NCI-H146 (cell line): ENCODE measurements at places on chromosomes 6 and 20.
A peak's percentile ranks its signal among the peaks of the same experiment; 100 is the strongest.

- no peak for DNase-seq
Measured at GRCh38 chr6:31090973-31091364, 21.4 kb downstream of the C6orf15 start.

GRCh38 chr6:16374461-16375200 lies 136.2 kb downstream of the GMPR start:
- DNase-seq = no peak

DNA sequence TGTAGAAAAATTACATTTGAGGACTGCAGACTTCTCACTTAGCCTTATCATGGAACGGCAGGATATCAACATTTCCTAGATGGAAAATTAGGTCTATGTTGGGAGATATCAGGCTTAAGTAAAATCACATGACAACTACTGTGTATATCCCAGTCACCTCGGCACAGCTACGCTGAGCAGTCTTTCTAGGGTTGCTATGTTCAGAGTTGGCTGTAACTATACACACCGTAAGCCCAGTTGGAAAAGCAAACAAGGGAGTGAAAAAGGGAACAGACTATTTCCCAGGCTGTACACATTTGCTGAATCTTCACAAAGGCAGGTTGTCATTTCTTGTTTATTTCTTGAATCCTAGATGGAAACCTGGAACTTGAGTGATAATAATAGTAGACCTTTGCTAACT lies 80.7 kb upstream of the PTPRK start:
- peak; percentile 81 for DNase-seq

GRCh38 chr6:117329926-117330325 lies 64.6 kb downstream of the VGLL2 start:
- DNase-seq = no peak

DNA sequence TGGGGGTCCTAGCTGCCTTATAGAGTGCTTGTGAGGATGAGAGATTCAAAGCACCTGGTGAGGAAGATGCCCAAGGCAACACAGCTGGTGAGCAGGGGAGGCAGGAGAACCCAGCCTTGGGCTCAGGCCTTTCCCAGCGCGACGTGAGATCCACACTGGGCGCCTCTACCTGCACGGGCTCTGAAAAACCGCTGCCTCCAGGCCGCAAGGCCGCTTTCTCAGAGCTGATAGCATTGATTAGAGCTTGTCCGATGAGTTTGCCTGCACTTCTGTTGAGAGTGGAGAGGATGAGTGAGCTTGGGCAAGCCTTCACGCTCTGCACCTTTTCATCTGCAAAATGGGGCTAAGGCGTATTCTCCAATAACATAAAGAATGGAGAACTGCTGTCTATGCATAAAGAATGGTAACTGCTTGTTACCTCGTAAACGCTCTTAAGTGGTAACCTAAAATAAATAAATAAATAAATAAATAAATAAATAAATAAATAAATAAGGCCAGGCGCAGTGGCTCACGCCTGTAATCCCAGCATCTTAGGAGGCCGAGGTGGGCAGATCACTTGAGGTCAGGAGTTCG lies 916 bp downstream of the PABPC1L start:
- peak; percentile 37 for DNase-seq

- no peak for DNase-seq
Measured at GRCh38 chr6:118768904-118769325, 117.5 kb upstream of the CEP85L start.

GRCh38 chr20:43507150-43508080 lies at the start of gene L3MBTL1:
L3MBTL1 (plus strand) TSS chr20:43507697; CDS start chr20:43513504, 5,807 bp downstream.
- peak; percentile 71 for DNase-seq

- DNase-seq = no peak
Measured at GRCh38 chr6:63795826-63796225, 160.2 kb downstream of the PHF3 start.

DNA sequence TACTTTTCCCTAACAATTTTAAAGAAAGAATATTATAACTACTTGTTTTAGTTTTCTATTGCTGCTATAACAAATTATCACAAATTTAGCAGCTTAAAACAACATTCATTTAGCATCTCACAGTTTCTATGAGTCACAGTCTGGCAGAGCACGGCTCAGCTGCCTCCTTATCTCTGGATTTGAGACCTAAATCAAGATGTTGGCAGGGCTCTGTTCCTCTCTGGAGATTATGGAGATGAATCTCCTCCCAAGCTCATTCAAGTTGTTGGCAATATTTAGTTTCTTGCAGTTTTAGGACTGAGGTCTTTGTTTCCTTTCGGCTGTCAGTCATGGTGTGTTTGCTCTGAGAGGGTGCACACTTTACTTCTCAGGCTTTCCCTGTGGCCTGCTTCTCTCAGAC lies 1065.8 kb upstream of the EYS start:
- no peak for DNase-seq

GRCh38 chr6:141403827-141404226 lies 728.9 kb upstream of the GJE1 start:
- DNase-seq = no peak

GRCh38 chr6:31349301-31349700 lies 7.7 kb downstream of the HLA-B start:
- no peak for DNase-seq

- no peak for DNase-seq
Measured at GRCh38 chr20:3901706-3902440, 12.7 kb downstream of the PANK2 start.

GRCh38 chr20:5046656-5047339 lies 45.5 kb upstream of the SLC23A2 start:
- DNase-seq = no peak

- DNase-seq = no peak
Measured at GRCh38 chr20:25601659-25602058, 16.3 kb upstream of the NINL start.

GRCh38 chr6:79536585-79536953 lies 661 bp downstream of the LCA5 start:
- no peak for DNase-seq

DNA sequence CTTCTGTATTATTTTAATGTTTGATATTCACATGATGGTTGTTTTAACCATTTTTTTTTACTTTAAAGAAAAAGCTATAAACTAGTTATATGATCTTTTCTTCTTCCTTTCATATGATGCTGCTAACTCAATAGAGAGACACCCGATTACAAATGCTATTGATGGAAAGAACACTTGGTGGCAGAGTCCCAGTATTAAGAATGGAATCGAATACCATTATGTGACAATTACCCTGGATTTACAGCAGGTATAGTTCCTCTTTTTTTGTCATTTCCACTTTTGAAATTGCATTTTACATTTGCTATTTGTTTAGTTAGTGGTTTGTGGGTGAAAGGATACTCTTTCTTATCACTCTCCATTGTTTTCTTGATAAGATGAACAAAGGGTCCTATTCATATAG lies 176.7 kb downstream of the LAMA2 start:
- peak; percentile 69 for DNase-seq

- no peak for DNase-seq
Measured at GRCh38 chr6:37514321-37514771, 14.7 kb upstream of the CCDC167 start.

- DNase-seq = no peak
Measured at GRCh38 chr6:35624341-35625070, 64.2 kb downstream of the FKBP5 start.

- no peak for DNase-seq
Measured at GRCh38 chr6:127496471-127496870, 22.7 kb downstream of the MTCL3 start.

DNA sequence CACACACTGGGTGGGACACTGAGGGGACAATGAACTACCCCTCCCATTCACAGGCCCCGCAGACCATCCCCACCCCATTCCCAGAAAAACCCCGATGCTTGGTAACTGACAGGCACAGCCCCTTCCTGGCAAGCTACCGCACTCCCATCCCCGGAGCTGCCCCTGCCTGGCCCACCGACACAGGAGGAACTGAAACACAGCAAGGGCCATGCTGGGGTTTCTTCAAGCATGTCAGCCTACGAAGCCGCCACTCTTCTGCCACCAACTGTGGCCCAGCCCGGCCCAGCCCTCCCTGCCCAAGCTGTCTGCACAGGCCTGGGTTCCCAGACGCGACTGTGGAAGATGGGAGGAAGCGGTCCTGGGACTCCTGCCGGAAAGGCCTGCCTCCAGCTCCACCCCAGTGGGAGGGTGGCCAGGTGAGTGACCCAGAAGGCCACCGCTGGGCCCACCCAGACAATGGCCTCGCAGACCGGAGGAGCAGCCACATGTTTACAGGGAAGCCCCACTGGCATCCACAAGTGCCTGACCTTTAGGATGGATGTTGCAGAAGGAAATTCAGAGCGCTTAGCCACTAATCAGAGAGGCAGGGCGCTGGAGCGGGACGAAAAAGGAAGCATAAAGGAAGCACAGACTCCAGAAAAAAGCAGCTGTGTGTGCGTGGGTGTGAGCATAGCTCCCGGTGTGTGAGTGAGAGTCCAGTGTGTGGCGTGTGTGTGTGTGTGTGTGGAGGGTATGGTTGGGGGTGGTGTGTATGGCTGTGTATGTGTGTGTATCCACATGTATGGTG lies 91.6 kb downstream of the PRND start:
- no peak for DNase-seq

DNA sequence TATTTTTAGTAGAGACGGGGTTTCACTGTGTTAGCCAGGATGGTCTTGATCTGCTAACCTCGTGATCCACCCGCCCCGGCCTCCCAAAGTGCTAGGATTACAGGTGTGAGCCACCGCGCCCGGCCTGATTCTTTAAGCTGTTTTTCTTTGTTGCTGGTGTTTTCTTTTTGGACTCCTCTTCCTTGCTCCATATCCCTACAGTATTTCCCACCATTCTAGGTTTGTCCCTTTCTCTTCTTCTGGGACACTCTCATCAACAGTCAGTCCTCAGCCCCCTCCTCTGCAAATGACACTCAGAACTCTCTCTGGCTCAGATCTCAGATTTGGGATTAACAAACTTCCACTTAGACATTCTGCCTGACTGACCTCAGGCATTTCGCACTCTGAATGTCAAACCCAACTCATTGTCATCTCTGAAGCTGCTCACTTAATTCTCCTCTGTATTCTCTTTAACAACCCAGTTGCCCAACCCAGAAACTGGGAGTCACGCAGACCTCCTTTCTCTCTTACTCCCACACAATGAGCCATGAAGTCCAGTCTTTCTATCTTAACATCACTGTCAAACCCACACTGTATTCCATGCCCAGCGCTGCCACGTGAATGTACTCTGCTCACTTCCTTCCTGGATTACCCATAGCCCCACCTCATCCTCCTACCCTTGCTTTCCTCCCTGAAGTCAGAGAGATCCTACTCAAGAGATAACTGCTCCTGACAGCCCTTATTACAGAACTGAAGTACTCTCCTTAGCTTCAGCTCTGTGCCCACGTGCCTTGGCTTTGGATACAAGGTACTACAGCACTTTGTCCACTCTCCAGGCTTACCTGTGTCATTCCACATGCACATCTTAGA lies 2.6 kb downstream of the MPIG6B start:
- no peak for DNase-seq

DNA sequence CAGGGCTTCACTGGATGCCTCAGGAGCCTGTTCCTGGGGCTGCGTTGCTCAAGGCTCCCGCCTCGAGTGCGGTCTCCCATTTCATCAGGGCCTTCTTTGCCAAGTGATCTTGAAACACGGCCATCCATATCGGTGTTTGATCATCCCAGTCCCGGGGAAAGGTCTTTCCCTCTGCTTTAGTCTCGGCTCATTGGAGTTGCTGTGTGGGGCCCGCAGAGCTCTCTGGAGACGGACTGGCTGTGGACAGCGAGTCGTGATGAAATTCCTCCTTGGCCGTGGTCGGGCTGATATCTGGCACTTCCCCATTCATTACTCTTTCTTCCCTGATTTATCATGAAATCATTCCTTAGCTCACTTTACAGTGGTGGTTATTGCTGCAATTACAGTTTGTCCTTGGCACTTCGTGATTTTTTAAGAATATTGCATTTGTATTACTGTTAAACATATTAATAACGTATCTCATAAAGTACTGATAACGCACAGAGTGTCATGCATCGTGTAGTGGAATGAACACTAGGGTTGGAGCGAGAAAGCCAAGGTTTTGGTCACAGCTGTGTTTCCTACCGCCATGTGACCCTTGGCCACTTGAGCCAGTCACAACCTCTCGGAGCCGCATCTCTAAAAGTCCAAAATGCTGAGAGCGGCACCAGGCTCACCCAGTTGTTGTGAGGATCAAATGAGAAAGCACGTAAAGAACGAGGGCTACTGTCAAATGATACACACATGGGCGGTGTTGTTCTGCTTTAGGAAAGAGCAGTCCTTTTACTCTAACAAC lies 71.8 kb downstream of the MTHFD1L start:
- DNase-seq = no peak

DNA sequence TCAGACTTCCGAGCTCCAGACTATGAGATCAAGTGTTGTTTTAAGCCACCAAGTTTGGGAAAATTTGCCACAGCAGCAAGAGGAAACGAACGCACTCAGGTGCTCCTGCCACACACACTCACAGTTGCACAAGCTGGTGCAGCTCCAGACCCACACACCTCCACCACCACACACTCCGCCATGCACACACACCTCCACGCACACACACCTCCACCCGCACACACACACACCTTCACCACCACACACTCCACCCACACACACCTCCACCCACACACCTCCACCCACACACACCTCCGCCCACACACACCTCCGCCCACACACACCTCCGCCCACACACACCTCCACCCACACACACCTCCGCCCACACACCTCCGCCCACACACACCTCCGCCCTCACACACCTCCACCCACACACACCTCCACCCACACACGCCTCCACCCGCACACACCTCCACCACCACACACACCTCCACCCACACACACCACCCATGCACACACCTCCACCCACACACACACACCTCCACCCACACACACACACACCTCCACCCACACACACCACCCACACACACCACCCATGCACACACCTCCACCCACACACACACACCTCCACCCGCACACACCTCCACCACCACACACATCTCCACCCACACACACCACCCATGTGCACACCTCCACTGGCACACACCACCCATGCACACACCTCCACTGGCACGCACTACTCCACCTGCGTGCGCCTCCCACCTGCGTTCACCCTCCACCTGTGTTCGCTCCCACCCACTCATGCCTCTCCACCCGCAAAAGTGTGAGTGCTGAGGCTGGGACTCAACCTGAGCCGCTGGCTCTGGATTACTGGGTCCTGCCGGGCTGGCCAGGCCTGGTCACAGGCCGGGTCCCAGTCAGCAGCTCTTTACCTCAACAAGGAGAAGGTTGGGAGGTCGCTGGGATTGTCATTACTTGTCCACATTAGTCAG lies 175.6 kb downstream of the BMP7 start:
- DNase-seq = no peak

GRCh38 chr6:101348816-101349215 lies 44.7 kb upstream of the GRIK2 start:
- no peak for DNase-seq

GRCh38 chr20:38123021-38123587 lies 42.0 kb downstream of the TGM2 start:
- no peak for DNase-seq

GRCh38 chr20:18506744-18507143 lies 996 bp upstream of the SEC23B start:
- DNase-seq = peak; percentile 60
